K562 (cell line): ENCODE measurements at places on chromosomes 5 and 9. TPM values are rescaled to one million over a fixed set of nuclear protein-coding genes. Genes with fewer than 3 reads are reported as not detected.

CDH9 gene
- not detected in 2 replicates for polyA plus RNA-seq

ANKRD18A gene
- polyA plus RNA-seq = not detected in 2 replicates

ACER2 gene
- polyA plus RNA-seq = 2.1 and 3.4 TPM in 2 replicates

GRCh38 chr9:90801241-90801972 lies at the start of gene SYK:
SYK (plus strand) TSS chr9:90801819; CDS start chr9:90843899, 42,080 bp downstream.
- H3K4me3 ChIP-seq = peak within 1 kb of the TSS; percentile 51
- H3K4me1 ChIP-seq = peaks cover 11% of the 10 kb centered on the region
- H3K27me3 ChIP-seq = no peaks in the 10 kb centered on the region
- H3K36me3 ChIP-seq = no peaks in the 10 kb centered on the region; the same call in 1 of the 3 replicates
- peak within 1 kb of the TSS; percentile 78 for H3K27ac ChIP-seq

DNA sequence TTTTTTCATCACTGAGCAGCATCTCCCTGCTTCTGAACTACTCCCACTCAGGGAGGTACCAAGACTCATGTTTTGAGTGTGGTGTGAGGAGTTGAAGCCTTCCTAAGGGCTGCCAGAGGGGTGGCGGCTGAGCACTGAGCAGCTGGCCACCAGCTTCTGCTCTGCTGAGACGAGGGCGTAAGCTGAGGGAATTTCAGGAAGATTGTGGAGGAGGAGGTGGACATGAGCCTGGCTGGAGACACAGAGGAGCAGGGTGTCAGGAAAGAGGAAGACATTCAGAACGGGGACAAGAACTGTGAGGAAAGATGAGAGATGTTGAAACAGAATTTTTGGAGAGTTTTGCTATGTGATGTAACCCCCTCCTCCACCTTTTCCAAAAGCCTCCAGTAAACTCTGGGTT lies 7.8 kb downstream of the LCP2 start:
- H3K27ac ChIP-seq = no peak overlapping the region
- DNase-seq = no peak

DNA sequence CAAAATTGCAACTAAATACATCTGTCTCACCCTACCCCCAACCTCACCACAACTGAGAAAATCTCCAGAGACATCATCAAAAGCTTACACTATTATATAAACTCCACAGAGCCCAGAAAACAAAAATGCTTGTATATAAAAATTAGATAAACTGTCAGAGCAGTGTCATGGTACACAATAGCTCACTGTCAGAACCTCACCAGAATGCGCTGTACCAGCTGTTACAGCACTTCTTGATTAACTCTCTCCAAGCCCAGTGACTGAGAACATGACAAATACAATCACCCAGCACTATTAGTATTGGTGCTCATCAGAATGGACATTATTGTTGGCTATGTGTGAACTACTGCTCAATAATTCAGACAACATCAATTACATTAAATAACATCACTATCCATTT lies 65.7 kb downstream of the ZDHHC21 start:
- no peaks in the 10 kb centered on the region for H3K4me1 ChIP-seq
- H3K27me3 ChIP-seq = no peaks in the 10 kb centered on the region
- H3K27ac ChIP-seq = no peak overlapping the region
- no peak for DNase-seq

DNA sequence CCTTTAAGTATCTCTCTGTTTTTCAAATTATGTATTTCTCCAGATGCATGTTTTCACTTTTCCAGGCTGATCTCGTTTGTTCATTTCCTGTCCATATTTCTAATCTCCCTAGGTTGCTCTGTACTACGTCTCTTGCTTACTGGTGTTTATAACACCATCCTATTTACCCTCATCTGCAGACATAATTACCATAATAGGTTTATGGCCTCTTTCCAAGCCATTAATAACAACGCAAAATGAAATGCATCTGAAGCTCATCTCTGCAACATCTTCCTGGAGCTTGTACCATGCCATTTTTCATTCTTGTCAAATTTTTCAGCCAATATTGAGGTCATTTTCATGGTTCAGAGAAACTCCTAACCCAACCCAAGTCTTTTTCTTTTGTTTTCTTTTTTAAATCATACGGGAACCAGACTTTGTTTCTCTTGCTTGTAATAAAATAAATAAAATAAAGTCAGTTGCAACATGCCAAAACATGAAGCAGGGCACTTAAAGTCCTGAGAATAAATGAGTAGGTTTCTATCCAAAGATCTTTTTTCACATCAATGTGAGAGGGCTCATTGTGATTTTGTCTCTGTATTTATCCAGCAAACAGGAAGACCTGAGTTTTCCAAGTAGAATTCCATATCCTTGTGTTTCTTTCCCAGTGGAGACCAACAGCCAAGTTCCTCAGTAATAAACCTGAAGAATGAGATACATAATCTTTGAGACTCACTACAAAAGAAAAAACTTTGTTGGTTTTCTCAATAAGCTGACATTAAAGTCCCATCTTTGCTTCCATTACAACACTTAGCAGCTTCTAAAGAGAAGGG lies 37.0 kb downstream of the DPYSL3 start:
- H3K27ac ChIP-seq = no peak overlapping the region
- no peaks in the 10 kb centered on the region for H3K4me1 ChIP-seq
- no peak overlapping the region for H3K4me3 ChIP-seq
- H3K27me3 ChIP-seq = no peaks in the 10 kb centered on the region
- DNase-seq = no peak

GRCh38 chr9:87883990-87884389 lies 1.3 kb downstream of the SPATA31E1 start:
- peak; percentile 58 for DNase-seq
- peaks cover 38% of the 10 kb centered on the region for H3K27me3 ChIP-seq
- H3K27ac ChIP-seq = no peak overlapping the region

- no peak for DNase-seq
- no peaks in the 10 kb centered on the region for H3K27me3 ChIP-seq
- no peak overlapping the region for H3K27ac ChIP-seq
These were observed 95.2 kb upstream of the PAPPA start for GRCh38 chr9:116058421-116058820.

DNA sequence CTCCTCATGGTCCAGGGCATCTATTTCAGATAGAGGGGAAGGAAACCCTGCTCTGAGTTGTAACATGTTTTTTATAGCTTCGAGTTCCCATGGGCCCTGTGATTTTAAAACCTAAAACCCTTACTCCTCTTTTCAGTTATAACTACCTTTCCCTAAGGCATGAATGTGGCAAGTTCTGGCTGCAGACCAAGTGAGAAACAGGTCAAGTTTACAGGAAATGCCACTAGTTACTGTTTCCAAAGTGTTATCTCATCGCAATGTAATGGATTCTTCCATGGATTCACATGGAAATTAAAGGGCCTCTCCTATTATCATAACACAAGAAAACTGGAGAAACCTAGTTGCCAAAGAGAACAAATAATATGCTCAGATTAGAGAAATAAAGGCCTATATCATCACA lies 574.5 kb upstream of the GRAMD2B start:
- no peaks in the 10 kb centered on the region for H3K36me3 ChIP-seq
- H3K4me1 ChIP-seq = no peaks in the 10 kb centered on the region
- no peak for DNase-seq
- no peak overlapping the region for H3K27ac ChIP-seq
- H3K4me3 ChIP-seq = no peak overlapping the region

DNA sequence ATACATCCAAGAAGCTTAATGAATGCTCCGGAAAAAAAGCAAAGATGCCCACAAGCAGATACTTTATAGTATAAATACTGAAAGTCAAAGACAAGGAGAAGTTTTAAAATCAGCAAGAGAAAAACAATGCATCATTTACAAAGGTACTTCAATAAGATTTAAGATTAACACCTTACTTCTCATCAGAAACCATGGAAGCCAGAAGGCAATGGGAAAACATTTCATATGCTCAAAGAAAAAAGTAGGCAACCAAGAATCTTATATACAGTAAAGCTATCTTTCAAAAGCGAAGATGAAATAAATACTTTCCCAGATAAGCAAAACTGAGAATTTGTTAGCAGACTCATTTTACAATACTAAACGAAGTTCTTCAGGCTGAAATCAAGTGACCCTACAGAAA lies 51.1 kb downstream of the ABHD17B start:
- no peak for DNase-seq
- H3K27ac ChIP-seq = no peak overlapping the region
- no peak overlapping the region for H3K4me3 ChIP-seq
- no peaks in the 10 kb centered on the region for H3K27me3 ChIP-seq
- H3K4me1 ChIP-seq = no peaks in the 10 kb centered on the region
- no peaks in the 10 kb centered on the region for H3K36me3 ChIP-seq
